ENCODE measurements at places on chromosomes 1 and 21.

DNA sequence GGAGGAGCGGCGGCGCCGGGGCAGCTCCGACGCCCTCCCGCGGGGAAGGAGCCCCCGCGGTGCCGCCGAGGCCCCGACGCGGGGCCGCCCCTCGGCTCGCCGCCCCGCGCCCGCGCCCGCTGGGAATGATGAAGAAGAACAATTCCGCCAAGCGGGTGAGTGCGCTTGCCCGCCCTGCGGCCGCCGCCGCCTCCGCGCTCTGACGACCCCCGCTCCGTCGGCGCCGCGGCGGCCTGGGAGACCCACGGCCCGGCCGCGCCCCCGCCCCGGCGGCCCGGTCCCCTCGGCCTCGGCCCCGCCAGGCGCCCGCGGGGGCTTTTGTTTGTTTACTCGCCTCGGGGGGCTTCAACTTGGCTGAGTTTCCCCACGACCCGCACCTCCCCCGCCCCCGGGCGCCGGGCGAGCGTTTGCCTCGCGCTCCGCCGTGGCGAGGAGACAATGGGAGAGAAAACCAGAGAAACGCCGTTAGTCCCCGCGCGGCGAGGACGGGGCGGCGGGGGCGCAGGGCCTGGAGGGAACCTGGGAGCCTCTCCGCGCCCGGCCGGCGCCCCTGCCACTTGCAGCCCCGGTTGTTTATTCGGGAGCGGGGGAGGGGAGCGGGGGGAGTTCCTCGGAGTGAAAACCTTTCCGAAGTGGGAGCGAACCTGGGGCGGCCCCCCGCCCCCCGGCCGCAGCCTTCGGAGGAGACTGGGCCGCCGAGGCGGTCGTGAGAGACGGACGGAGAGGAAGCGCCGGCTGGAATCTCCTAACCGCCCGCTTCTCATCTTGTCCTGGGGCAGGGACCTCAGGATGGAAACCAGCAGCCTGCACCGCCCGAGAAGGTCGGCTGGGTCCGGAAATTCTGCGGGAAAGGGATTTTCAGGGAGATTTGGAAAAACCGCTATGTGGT lies 661 bp downstream of the PLEKHO1 start:
- DNase-seq = no peak

DNA sequence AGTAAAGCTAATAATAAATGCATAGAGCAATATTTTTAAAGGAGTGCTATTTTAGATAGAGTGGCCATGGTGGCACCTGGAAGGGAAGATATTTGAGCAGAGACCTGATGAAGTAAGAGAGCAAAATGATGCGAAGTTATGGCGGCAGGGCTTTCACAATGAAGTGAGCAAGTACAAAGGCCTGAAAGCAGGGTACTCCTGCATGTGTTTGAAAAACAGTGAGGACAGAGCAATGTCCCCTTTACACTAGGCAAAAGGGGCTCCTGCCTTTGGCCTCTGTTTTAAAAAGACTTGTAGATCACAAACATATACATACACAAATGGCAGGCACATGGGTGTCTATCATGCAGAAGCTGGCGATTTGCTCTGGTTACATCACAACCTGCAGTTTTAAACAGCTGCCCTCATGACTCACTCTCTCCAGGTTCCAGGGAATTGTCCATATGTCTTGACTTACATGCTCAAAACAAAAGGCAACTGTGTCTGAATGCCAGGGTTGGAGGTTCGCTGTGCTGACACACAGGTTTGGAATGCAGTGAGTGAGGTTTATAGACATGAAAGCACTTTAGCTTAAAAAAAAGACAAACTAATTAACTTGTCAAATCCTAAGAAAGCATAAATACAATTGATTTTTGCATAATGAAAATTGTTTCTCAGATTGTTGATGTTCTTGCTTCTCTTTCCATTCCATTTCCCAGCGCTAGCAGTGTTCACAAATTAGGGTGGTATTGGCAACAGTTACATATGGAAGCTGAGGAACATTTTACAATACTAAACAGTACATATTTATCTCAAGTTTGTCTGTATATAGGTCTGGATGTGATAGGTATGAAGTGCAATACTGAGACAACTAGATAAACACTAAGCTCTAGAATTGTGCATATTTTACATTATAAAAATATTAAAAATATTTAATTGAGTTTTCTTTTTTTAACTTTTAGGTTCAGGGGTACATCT lies 313.9 kb downstream of the BARHL2 start:
- DNase-seq = no peak

DNA sequence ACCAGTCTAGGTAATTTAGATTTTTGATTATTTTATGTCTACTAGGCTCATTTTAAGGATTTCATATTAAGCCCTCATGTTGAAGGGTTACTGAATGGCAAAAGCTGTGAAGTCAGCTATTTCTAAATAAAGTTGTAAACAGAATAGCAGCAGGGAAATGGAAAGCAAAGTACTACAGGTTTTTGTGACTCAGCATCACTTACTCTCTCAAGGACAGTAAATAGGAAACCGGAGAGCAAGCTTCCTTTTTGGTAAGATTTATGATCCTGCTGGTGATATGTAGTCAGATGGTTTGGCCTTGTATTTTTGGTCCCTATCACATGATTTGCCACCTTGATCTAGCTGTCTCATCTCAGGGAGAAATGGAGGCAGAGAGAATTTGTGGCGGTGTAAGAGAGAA lies 226.0 kb downstream of the RPS6KC1 start:
- DNase-seq = no peak

- DNase-seq = no peak
Measured at GRCh38 chr1:89489047-89489729, 35.4 kb upstream of the LRRC8B start.

GRCh38 chr1:185795181-185795580 lies 61.0 kb downstream of the HMCN1 start:
- no peak for DNase-seq

GRCh38 chr1:108718927-108719655 lies 6.4 kb downstream of the FNDC7 start:
- no peak for DNase-seq

DNA sequence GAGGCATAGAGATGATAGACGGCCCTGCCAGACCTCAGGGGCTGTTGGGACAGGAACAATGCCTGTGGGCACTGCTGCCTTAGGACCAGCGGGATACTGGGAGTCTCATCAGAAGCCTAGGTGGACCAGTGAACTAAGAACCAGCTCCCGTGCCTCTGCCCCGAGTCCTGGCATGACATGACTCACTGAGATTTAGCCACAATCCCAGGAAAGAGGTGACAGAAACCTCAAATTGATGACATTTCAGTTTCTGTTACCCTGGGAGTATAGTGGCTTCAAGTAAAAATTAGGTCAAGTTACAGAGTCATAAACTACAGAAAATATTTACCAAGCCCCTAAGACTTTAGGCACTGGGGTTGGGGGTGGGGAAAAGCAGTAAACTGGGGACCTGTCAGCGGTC lies 74.6 kb upstream of the GADD45A start:
- no peak for DNase-seq

DNA sequence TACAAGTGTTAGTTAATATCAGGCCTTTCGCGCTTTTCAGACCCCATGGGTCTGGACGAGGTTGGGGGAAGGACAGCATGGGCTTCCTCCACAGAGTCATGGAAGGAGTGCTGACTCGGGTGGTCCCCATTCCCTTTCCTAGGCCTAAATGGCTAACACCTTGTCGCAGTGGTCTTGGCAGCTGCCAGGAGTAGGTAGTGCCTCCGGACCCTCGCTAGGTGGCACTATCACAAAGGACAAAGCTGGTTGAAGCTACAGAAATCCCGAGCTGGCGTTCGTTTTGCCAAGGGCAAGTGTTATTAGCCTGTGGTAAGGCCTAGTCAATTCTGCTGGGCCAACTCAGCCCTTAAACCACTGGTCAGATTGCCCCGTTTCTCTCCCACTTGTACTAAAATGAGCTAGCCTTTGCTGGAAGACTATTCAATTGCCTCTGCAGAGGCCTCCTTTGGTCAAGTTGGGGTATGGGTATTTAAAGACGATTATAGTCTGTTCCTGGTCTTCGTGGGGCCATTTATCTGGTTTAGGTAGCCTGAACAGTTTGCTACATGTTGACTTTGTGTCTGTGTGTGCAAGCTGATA lies 1.1 kb upstream of the UBE2Q1 start:
- peak; percentile 74 for DNase-seq

- DNase-seq = no peak
Measured at GRCh38 chr1:1437904-1438376, 2.5 kb downstream of the VWA1 start.

DNA sequence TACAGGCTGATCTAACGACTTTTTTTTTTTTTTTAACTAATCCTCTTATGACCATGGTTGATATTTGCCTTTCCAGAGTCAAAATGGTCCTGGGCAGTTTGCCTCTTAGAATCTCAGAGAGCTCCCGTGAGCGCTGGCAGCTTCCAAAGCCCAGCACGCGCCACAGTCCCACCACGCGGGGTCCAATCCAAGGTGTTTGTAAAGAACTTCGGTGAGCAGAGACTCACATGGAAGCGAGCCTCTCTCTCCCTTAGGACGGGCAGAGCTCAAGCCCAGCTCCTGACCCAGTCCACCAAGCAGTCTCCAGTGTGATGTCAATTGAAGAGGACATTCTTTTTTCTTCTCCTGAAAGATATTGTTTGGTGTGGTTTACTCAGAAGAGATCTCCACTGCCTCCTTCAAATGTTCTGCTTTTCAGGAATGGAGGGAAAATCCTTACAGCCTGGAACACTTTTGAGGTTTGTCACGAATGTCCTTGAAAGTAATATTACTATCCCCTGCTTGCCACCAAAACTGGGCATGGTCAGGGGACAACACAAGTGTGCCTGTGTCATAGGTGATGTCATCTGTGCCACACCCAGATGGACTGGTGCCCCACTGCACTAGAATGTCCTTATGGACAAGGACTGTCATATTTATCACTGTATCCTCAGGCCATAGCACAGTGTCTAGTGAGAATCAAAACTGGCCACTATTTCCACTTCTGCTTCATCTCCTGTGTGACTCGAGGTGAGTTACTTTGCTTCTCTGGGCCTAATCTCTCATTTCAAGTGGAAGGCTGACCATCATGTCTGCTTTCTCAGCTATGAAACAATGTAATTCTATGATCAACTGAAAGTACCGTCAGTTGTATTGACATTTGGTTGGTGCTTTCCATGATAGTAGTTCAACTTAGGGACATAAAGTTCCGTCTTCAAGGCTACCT lies 97.4 kb upstream of the EDEM3 start:
- no peak for DNase-seq

DNA sequence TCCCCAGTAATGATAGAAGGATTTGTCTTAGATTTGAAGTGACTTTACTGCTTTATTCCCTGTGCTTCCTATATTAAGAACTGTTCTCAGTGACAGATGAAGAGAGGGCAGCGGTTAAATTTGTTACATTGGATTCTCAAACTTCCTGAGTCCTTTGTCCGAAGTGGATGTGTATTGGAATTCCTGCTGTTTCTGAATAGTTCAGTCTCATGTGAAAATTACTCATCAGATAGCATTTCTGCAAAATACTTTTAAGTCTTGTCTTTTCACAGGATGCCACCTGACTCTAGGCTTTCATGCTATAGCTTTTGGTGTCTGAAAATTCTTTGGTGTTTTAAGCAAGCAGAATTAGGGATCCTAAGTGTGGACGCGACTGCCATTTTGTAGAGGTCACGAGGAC lies 83.6 kb downstream of the PRDM2 start:
- DNase-seq = no peak

- no peak for DNase-seq
Measured at GRCh38 chr1:12314333-12314903, 84.6 kb downstream of the VPS13D start.

DNA sequence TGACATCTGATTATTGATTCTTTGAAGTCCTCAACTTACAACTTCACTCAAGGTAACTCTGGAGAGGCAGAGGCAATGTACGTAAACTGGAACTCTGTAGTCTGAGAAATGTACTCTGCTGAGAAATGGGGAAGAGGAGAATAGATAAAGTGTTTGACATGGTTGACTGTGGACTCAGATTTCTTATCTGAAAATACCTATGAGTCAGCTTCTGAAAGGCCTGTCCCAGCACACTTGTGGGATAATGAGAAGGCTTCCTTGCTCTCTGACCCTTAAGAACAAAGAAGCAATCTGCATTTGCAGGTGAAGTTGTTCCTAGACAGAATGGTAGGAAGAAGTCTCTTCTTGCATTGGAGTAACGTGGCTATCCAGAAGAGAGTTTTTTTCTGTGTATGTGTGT lies 1573.5 kb downstream of the BRINP3 start:
- DNase-seq = no peak
